ENCODE measurements at places on chromosomes 5 and 9. TPM values are rescaled to one million over a fixed set of nuclear protein-coding genes. Genes with fewer than 3 reads are reported as not detected.

DNA sequence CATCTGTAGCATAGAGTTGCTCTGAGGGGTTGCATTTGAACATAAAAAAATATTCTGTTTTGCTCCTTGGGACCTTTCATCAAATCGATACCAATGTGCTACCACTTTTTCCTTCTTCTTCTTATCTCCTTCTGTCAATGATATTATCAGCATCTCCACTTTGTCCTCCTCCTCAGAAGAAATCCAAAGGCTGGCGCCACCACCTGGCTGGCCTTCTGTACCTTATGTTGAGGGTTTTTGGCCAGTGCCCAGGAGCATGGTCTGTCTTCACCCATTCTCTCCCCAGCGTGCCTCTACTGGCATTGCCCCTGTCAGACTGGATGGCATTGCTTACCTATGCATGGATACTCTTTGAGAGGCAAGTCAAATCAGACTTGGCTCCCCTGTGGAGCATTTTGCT lies 167.2 kb downstream of the CFAP90 start:
- no peak for DNase-seq

GRCh38 chr9:19598722-19599121 lies 189.9 kb downstream of the ACER2 start:
- no peak for DNase-seq

DNA sequence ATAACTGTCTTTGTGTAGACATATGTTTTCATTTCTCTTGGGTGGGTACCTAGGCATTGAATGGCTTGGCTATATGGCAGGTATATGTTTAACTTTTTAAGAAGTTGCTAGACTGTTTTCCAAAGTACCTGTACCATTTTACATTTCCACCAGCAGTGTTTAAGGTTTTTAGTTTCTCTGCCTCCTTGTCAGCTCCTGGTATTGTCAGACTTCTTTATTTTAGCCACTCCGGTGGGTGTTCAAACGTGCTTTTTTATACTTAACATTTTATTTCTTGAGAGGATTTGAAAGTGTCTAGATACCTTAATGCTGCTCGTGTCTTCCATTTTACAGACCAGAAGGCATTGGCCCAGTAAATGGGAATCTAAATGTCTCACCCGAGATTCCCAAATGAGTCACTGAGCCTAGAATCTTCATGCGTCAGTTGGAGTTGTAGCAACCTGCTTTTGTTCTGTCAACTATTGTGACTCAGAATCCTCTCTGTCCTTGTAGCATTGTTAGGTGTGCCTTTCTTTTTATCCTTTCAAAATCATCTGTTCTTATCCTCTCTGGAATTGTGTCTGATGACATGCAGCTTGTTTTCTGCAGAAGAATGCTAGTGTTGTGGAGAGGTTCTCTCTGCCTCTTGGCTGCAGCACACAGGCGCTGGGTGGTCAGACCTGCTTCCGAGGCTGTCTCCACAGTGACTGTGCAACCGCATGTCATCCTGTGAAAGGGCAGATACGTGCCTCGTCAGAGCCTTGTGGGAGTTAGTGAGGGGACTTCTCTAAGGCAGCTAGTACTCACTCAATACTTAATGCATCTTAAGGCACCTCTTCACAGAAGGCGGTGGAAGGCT lies 291.8 kb downstream of the AOPEP start:
- DNase-seq: peak; percentile 70

- no peak for DNase-seq
Observed at GRCh38 chr9:22102146-22103053, 93.3 kb upstream of the CDKN2B start.

- no peak for DNase-seq
Observed at GRCh38 chr5:35922468-35922867, 16.0 kb downstream of the CAPSL start.

GRCh38 chr9:38344566-38345324 lies 47.8 kb upstream of the ALDH1B1 start:
- DNase-seq: no peak

- DNase-seq: no peak
Observed at GRCh38 chr9:21715408-21715807, 87.0 kb upstream of the MTAP start.

DNA sequence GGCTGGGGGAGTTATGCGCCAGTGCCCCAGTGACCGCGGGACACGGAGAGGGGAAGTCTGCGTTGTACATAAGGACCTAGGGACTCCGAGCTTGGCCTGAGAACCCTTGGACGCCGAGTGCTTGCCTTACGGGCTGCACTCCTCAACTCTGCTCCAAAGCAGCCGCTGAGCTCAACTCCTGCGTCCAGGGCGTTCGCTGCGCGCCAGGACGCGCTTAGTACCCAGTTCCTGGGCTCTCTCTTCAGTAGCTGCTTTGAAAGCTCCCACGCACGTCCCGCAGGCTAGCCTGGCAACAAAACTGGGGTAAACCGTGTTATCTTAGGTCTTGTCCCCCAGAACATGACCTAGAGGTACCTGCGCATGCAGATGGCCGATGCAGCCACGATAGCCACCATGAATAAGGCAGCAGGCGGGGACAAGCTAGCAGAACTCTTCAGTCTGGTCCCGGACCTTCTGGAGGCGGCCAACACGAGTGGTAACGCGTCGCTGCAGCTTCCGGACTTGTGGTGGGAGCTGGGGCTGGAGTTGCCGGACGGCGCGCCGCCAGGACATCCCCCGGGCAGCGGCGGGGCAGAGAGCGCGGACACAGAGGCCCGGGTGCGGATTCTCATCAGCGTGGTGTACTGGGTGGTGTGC lies at the start of gene RXFP3:
Gene RXFP3, plus strand, starts transcription at position 6 of the 636 bp plus-strand sequence. Its CDS starts 355 bp downstream, at position 361.
- DNase-seq: no peak

- no peak for DNase-seq
Observed at GRCh38 chr9:4575997-4576396, 85.7 kb downstream of the SLC1A1 start.

GRCh38 chr5:141763541-141763940 lies 81.5 kb upstream of the ARAP3 start:
- DNase-seq: no peak

GRCh38 chr9:10260501-10260900 lies 352.3 kb downstream of the PTPRD start:
- no peak for DNase-seq

PCDHGA8 gene
- total RNA-seq: 1.4 TPM

CTXN3 gene
- not detected for total RNA-seq

ECM2 gene
- total RNA-seq: not detected

DBH gene
- not detected for total RNA-seq

All from NCI-H460 (cell line).